ENCODE measurements at places on chromosomes 6 and 20.

DNA sequence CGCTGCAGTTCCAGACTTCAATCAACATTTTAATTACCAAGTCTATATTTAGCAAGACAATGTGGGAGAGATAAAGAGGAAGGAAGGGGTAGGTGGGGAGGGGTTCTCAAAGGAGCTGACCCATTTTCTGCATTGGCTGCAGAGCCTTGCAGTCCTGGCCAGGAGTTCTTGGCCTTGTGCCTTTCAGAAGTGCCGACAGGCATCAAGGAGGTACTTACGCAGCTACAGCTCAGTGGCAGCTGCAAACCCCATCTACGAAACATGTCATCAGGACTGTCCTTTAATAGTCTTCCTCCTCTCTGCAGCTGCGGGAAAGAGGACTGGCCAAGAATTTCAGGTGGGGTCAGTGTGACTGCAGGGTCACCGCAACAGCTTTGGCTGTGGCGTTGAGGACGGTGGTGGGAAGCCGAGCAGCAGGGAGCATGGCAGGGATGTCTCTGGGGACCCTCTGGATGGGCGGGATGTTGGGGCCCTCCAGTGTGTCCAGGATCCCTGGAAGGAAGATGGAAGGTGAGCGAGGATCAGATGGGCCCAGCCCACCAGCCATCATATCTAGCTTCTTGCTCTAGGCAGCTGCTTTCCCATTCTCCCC is 1.8 kb upstream of the LRRC73 start:
- no peak for DNase-seq

DNA sequence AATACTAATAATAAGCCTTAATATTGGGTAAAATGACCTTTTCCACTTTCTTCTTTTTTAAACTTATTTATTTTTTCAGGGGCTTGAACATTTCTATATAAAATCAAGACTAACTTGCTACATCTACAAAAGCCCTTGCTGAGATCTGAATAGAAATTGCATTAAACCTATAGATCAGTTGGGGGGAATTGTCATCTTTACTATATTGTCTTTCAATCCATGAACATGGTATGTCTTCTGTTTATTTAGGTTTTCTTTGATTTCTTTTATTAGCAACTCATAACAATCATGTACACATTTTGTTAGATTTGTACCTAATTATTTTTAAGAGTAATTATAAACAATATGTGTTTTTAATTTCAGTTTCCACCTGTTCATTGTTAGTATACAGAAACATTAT is 96.4 kb upstream of the SLC22A23 start:
- DNase-seq, result no peak

DNA sequence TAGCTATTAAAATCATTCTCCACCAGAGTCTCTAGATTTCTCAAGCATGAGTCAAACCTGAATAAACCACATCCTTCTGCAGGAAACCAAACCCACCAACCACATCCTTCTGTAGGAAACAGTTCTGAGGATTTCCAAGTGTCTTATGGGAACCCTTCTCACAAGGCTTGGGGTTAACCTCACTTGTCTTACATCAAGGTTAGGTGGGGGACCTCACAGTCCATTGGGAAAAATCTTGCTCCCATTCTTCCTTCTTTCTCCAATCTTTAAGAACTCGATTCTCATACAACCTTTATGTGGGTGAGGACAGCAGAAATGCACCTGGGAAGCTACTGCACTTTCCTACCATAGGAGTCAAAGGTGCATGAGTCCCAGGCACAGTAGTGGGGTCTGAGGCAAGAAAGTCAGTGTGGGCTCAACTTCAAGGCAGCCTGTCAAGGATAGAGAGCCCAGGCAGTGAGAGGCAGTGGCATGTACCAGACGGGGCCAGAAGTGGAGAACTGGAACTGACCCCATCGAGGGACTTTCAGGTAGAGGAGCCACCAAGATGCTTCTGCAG is 114.5 kb downstream of the SLC22A3 start:
- DNase-seq, result no peak

GRCh38 chr20:17419479-17420041 is 111.6 kb downstream of the BFSP1 start:
- DNase-seq, result no peak

DNA sequence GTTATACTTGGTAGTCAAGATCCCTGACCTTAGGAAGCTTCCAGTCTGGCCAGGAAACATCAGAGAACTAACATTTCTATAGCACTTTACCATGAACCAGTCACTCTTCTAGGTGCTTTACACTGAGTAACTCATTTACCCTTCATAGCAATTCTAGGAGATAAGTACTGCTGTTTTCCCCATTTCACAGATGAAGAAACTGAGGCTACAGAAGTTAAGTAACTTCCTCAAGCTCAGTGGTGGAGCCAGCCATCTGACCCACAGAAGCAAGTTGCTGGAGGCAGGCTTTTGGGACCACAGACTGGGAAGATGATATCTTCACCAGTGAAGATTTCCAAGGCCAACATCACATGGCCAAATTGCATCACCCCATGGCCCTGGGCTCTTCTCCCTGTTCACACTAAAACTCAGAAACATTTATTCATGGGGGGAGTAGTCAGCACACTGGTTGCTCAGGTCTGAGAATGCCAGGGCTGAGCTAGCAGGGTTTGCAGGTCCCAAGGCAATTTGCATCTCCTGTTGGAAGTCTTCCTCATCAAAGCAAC is 70.3 kb downstream of the UNC5CL start:
- no peak for DNase-seq

GRCh38 chr6:131948692-131949619 is 2.2 kb downstream of the CCN2 start:
- peak; percentile 67 for DNase-seq

DNA sequence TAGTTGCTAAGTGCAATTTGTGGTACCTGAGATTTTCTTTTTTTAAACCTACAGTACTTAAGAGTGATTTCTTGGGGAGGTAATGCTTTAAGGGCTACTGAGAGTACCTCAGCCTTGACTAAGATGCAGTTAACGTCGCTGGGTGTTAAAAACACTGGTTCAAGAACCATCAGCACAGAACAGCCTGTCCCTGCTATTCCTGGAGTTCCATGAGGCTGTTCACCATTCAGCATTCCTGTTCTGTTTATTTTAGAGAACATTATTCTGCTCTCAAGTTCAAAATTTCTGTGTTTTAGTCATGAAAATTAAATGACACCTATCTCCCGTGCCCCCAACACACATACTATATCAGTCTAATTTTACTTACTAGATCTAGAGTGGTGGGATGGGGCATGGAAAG is 1.7 kb upstream of the PRELID3B start:
- DNase-seq, result no peak

DNA sequence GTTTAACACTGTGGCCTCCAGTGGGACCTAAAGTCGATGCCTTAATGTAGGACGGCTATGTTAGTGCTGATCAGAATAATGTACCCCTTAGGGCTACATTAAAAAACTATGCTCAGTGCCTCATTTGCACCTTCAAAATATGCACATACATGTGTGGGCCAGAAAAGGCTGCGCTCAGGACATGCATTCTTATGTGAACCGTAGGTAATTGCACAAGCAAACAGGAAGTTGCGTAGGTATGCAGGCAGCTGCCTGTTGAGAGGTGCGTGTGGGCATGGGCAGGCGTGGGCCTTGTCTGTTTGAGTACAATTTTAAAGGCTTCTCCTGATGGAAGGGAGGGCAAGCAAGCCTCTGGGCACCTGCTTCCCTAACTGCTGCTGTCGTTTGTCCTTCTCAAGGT is 116.2 kb upstream of the JAG1 start:
- peak; percentile 49 for DNase-seq

- no peak for DNase-seq
Observed at GRCh38 chr6:138182939-138183789, 21.4 kb downstream of the ARFGEF3 start.

- DNase-seq, result peak; percentile 64
Observed at GRCh38 chr20:2156666-2157624, 55.3 kb downstream of the STK35 start.

GRCh38 chr6:159968295-159969203 is at the start of gene IGF2R:
IGF2R (plus strand) TSS chr6:159969082; CDS start chr6:159969247, 165 bp downstream.
- DNase-seq, result peak; percentile 83

- DNase-seq, result no peak
Observed at GRCh38 chr6:28371280-28371679, 21.5 kb downstream of the ZKSCAN3 start.

DNA sequence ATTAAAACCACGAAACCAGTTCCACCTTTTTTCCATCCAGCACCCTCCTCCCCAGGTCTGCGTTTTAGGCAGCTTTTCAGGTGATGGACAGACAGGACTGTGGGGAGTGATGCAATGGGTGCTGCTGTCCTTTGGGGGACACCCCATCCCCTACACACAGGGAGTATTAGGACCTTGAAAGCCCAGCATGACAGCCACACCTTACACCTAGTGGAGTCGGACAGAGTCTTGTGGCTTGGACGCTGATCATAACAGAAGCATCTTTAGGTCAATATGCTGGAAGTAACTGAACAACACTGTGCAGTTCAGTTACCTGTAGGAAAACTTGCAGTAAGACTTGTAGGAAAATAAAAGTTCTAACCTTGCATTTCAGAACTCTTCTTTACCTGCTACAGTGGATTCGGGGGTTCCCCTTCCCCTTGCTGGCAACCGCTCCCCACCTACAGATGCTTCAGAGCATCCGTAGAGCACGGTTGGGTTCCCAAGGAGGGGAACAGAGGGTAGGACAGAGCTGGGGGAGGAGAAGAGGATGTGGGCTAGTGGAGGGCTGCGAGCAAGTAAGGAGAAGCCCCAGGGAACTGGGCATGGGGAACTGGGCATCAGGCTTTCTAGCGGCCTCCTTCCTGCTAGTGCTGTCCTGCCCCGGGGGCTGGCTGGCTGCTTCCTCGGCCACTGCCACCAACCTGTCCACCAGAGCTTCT is 31.7 kb downstream of the PLEKHG1 start:
- no peak for DNase-seq

DNA sequence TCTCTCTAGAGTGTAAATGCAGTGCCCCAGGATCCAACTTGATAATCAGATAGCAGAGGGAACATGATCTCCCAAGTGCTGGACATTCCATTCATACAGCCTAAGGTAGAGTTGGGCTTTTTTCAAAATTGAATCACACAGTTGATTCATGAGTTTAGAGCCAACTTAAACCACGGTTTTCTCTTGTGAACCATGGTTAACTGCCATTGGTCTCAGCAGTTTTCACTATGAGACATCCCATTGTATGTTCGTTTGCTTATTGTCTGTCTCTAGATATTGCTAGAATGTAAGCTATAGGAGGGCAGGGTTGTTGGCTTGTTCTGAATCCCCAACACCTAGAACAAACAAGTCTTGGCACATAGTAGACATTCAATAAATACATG is 37.2 kb upstream of the TAF8 start:
- no peak for DNase-seq

- DNase-seq, result peak; percentile 31
Observed at GRCh38 chr20:60206259-60206658, 248.0 kb downstream of the CDH26 start.

- no peak for DNase-seq
Observed at GRCh38 chr6:333379-334002, 41.2 kb downstream of the DUSP22 start.

DNA sequence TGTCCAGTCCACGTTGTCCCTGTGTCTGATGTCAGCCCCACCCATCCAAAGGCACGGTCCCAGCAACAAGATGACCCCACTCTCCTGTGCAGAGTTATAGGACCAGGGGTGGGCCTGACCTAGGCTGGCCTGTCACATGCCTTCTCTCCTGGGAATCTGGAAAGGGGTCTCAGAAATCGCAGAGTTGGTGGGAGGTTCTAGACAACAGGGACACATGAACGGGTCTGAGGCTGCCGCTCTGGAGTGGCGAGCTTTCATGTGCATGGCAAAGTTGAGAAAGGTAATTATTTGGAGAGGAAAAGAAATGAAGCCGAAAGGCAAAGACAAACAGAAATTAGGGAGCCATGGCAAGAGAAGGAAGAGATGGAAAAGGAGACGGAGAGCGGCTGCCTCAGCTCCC is 29.5 kb downstream of the BFSP1 start:
- no peak for DNase-seq

GRCh38 chr6:87756858-87757257 is 54.8 kb upstream of the AKIRIN2 start:
- no peak for DNase-seq

- no peak for DNase-seq
Observed at GRCh38 chr20:23928353-23928752, 48.8 kb upstream of the CST5 start.

DNA sequence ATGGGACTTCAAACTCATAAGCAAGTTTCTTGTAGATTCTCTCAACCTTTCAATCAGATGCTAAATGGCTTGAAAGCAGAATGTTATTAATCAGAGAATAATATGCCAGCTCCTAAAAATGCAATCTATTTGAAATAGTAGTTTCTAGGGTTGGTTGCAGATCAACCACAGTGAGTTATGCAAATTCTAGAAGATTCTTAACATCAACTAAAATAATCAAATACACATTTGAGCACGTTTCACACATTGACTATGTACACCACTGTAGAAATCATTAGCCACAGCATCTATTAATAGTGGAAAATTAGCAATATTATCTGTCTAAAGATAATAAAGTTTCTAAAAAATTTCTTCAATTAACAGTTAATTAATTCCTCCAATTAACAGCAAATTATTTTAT is 141.9 kb upstream of the GJE1 start:
- DNase-seq, result no peak

- DNase-seq, result no peak
Observed at GRCh38 chr6:160398674-160399271, 50.6 kb downstream of the SLC22A3 start.

DNA sequence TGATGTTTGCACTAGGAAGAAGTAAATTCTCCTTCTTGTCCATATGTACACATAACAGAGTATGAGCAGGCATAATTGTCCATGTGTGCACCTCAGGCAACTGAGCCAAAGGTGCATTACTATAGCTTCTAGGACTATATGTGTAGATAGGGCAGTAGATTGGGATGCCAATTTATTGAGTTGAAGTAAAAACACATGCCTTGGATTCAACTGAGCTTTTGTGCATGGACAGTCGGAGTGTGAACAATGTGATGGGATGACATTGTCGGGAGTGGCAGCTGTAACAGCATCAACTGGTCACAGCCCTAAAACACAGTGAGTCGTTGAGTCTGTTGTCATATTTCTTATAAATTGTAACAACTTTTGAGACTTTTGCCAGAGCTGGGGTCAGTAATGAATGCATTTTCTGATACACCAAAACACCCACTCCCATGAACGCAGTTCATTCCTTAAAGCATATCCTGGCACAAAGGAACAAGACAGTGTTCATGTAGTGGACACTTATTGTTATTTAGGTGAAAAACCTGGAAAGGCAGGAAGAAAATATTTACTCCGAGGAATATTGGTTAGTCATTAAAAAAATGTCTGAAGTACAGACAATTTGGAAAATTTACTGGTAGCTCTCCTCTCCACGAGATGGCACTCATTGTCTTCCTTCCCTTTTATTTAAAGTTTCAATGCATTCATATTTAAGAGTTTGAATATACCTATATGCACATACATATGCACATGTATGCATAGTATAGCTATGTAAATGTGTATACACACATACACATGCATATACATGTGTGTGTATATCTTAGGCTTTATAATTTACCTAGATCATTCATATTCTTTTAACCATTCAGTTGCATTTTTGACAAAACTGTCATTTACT is 302.0 kb upstream of the STXBP5 start:
- peak; percentile 10 for DNase-seq

GRCh38 chr6:139778688-139779087 is 404.2 kb upstream of the CITED2 start:
- DNase-seq, result no peak
